ENCODE measurements at places on chromosomes 1 and 21.
A peak's percentile ranks its signal among the peaks of the same experiment; 100 is the strongest.

DNA sequence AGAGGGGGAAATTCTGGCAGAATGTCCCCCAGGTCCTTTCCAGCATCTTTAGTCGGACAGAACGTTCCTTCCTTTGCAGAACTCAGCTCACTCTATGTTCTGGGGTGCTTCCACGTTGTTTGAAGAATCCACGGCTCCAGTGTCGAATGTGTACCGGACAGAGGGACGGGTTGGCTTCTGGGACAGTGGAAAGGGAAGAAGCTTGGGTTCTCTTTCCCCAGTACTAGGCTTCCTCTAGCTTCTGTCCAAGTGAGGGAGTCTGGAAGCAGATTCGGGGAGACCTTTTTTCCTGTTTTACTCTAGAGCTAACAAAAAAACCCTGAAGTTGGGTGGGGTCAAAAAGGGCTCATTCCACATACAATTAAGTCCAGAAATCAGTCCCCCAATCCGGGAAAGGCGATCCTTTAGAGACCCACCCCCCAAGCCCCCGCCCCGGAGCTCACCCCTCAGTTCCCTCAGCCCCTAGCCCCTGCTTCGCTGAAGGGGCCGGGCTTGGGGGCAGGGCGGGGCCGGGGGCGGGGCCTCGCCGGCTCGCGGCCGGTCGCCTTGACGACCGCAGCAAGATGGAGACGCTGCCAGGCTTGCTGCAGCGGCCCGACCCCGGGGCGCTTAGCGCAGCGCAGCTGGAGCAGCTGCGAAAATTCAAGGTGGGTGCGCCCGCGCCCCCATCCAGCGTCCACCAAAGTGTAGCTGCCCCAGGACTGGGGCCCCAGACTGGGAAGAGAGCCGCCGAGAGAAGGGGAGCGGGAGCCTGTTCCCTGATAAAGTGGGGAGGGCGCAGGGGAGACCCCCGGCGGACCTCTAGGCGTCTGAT, at the start of gene RIIAD1:
Gene RIIAD1 (plus strand): TSS at position 549 of the 814 bp plus-strand sequence. CDS start 15 bp downstream, at position 564.
- DNase-seq: peak; percentile 23

DNA sequence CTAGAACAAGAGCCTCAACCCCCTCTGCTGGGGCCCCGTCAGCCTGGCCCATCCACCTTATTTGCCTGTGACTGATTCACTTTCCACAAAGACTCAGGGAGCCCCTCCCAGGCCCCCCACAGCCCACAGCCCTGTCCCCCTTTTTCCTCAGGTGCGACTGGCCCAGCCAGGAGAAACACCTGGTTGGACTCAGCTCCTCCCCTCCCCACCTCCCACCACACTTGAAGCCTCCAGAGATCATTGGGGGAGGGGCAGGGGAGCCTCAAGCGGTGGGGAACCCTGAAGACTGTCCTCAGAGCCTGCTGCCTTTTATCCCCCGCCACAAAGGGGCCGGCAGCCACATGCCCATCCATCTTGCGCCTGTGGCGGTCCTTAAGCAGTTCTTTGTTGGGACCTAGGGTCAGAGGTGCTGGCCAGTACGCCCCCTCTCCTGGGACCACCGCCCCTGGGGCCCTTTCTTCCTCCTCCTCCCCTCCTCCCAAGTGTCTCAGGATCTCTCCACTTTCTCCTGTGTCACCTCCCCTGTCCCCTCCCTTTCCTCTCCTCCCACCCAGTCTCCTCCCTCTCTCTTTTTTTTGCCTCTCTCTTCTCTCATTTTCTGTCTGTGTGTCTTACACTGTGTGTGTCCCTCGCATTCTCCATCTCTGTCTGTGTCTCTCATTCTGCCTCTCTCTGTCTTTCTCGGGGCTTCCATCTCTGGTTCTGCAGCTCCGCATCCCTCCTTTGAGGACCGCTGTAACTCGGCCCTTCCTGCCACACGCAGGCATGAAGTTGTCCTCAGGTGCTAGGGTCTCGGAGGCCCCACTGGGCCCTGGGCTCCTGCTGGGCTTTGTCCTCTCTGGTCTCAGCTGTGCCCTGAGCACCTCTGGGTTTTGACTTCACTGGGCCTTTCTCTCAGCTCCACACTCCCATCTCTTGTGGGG, 12.2 kb downstream of the CRABP2 start:
- DNase-seq: no peak

DNA sequence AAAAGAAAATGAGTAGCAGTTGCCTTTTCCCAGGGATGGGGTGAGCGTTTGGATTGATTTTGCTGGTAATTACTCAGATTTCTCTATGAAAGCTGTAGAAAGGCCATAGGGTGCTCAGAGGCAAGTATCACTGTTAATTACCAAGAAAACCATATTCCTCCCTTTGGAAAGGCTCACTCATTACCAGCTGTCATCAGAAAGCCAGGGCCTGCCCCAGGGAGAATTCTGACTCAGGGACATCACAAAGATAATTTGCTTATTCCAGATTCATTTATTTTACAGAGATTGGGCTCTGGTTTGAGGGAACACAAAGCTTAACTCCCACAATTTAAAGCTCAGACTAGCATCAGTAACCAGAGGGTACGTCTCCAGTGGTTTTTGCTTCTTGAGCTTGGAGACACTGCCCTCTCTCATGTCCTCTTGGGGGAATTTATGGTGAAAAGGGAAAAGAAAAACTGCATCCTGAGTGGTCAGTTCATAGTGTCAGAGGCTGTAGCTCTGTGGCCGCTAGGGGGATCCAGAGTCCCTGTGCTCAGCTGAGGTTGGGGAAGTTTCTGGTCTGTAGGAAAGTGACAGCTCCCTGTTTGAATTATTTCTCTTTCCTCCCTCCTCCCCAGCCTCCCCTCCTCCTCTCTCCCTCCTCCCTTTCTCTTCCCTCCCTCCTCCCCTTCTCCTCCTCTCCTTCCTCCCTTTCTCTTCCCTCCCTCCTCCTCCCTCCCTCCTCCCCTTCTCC, 204.3 kb downstream of the KCNJ6 start:
- DNase-seq: no peak

DNA sequence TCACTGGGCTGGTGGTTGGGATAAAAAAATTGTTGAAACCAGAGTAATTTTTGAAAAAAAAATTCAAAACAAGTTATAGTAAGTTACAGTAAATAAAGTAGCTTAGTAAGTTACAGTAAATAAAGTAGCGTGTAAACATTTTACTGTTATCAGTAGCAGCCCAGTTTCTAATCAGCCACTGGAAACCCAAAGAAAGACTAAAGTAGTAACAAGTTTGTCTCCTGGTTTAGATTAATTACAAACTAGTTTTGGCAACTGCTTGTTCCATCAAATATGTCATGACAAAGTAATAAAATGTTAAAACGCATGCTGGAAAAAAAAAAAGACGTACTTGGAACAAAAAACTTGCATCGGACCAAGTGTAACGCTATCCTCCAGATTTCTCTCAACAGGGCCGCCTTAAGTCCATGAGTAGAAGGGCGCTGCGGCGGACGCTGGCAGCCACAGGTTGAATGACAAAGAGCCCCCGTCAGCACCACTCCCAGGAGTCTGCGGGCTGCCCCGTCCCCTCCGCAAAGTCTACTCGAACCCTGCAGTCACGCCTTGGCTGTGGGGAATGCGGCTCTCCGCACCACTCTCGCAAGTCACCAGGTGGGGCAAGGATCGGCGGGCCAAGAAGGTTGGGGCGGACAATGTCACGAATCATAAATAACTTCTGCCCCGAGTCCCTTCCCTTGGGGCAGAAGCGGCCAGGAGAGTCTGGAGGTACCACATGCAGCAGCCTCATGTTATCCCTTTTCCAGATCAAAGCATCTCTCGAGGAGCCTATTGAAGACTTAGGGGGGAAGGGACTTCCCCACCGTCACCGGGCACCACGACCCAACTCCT, 837 bp downstream of the SLC16A1 start:
- peak; percentile 36 for DNase-seq

GRCh38 chr1:6322161-6322560, 61.3 kb upstream of the GPR153 start:
- no peak for DNase-seq

GRCh38 chr1:56525489-56526041, 53.8 kb downstream of the PLPP3 start:
- DNase-seq: no peak

- no peak for DNase-seq
Measured at GRCh38 chr1:240658312-240658960, 46.5 kb upstream of the GREM2 start.
